ENCODE measurements at places on chromosomes 1 and 21.

DNA sequence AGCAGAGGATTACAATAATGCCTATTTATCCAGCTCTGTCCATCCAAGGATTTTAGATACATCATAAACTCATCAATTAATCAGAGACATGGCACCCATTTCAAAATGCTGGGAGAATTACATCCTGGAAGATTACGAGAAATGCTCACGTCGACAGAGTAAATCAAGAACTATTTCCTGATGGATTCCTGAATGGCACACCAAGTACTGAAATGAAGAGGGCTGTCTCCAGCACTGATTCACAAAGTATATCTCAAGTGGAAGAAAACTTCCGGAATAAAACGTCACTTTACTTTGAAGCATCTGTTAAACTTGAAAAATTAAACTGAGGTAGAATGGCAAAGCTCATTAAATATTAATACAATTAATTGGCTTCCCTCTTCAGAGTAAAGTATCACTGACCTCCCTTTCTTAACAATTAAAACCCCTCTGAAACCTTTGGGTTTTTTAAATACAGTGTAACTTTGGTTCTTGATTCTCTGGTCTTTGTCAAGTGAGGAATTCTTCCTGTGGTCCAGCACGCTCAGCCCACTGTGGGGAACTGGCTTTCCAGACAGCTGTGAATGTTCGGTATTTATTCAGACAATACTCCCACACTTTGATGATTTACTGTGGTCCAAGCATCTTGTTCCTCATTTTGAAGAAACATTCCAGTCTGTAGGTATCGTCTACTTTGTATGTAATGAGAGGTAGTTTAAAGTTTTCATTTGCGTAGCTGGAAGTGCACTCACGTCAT is 288.0 kb downstream of the NFIA start:
- no peak for DNase-seq

DNA sequence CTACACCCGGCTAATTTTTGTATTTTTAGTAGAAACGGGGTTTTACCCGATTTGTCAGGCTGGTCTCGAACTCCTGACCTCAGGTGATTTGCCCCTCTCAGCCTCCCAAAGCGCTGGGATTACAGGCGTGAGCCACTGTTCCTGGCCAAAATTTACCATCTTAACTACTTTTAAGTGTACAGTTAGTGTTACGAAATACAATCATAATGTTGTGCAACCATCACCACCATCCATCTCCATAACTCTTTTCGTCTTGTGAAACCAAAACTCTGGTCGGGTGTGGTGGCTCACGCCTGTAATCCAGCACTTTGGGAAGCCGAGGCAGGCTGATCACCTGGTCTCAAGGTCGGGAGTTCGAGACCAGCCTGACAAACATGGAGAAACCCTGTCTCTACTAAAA is 14.1 kb upstream of the ZBTB40 start:
- DNase-seq: no peak

DNA sequence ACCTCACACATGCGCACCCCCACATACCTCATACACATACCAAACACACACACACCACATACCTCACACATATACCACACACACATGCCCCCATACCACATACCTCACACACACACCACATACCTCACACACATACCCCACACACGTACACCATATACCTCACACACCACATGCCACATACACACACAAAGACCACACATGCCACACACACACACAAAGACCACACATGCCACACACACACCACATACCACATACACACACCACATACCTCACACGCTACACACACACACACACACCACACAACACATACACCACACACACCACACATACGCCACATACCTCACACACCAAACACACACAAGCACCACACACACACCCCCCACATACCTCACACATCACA is 30.0 kb downstream of the HIVEP3 start:
- DNase-seq: no peak

DNA sequence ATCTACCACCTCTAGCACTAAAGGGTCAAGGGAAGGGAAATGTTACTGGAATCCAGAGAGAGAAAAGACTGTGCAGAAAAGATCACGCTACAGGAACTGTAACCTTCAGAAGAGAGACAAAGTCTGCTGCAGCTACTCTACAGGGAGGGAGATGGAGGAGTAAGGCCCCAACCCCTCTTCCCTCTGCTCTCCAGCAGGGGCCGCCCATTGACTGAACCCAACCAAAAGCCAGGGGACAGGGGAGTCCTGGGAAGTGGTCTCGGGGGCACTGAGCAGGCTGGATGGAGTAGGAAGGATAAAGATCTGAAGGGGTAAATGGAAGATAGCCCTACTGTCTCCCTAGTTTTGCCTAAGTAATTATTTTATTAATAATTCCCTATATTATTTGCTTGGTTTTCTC is 72.8 kb upstream of the NR5A2 start:
- DNase-seq: no peak

Data from activated T-helper 1 cell treated with anti-CD3 and anti-CD28 coated beads, Interleukin-2, amount 50 U/mL, for 16 hours (primary cell).